B cell (primary cell): ENCODE measurements at places on chromosomes 1 and 21.
A peak's percentile ranks its signal among the peaks of the same experiment; 100 is the strongest.

GRCh38 chr1:64675718-64676345 lies 69.0 kb upstream of the RAVER2 start:
- H3K27ac ChIP-seq: no peak overlapping the region
- no peaks in the 10 kb centered on the region for H3K36me3 ChIP-seq
- no peaks in the 10 kb centered on the region for H3K27me3 ChIP-seq
- no peak overlapping the region for H3K4me3 ChIP-seq
- DNase-seq: peak; percentile 7

- no peaks in the 10 kb centered on the region for H3K36me3 ChIP-seq
- no peaks in the 10 kb centered on the region for H3K4me1 ChIP-seq
- H3K4me3 ChIP-seq: no peak overlapping the region
- H3K27ac ChIP-seq: no peak overlapping the region
Measured at GRCh38 chr1:62429581-62429980, 7.3 kb upstream of the USP1 start.

- H3K27me3 ChIP-seq: no peaks in the 10 kb centered on the region
- peak; percentile 29 for DNase-seq
- no peaks in the 10 kb centered on the region for H3K36me3 ChIP-seq
- no peaks in the 10 kb centered on the region for H3K4me1 ChIP-seq
- no peak overlapping the region for H3K27ac ChIP-seq
Measured at GRCh38 chr1:241485554-241485992, 34.0 kb downstream of the FH start.

DNA sequence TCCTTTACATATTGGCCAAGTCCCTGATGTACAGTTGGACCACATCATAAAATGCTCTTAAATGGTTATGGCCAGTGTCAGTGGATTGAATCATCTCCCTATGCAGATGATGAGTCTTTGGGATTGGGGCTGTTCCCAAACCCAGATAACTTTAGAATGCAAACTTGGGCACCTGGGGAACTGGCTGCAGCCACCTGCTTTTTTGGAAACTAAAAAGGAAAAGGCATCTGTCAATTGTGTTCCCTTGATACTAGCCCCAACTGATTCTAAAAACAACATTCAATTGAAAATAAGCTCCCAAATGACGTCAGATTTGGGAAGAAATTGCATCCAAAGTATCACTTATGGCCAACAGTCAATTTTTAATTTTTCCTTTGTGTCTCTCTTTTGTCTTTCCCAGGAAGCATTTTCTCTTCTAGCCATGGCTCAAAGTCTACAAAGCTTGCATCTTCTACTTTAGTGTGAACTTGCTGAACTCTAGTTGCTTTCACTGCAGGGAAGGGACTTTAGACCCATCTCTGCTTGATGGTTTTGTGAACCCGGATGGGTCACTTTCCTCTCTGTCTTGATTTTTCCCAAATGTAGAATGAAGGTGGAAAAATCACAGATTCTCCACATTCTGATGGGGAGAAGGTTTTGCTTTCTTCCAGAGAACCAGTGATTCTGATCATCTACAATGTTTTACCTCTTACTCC lies 402.3 kb upstream of the USP24 start:
- no peaks in the 10 kb centered on the region for H3K27me3 ChIP-seq
- DNase-seq: no peak
- H3K4me1 ChIP-seq: no peaks in the 10 kb centered on the region
- no peaks in the 10 kb centered on the region for H3K36me3 ChIP-seq
- H3K4me3 ChIP-seq: no peak overlapping the region

DNA sequence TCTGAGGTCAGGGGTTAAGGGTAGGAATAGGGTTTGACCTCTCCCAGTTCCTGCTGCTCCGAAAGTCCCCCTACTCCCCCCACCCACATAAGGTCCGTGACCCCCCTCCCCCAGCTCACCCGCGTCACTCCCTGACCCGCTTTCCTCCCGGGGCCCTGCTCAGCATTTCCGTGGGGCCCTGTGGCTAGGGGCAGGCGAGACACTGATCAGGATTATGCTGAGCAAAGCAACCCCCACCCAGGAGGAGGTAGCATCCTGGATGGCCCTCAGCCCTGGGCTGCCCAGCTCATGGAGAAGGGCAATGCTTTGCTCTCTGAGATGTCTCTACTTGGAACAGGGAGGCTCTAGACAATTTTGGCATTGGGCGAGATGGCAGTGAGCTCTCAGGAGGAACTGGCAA lies 3.7 kb downstream of the RORC start:
- no peaks in the 10 kb centered on the region for H3K27me3 ChIP-seq
- no peak overlapping the region for H3K4me3 ChIP-seq
- no peak for DNase-seq
- H3K36me3 ChIP-seq: no peaks in the 10 kb centered on the region
- peaks cover 7% of the 10 kb centered on the region for H3K4me1 ChIP-seq

GRCh38 chr1:232486454-232487207 lies 143.3 kb downstream of the SIPA1L2 start:
- H3K27ac ChIP-seq: no peak overlapping the region
- no peaks in the 10 kb centered on the region for H3K36me3 ChIP-seq
- H3K4me3 ChIP-seq: no peak overlapping the region
- no peaks in the 10 kb centered on the region for H3K27me3 ChIP-seq
- no peak for DNase-seq

DNA sequence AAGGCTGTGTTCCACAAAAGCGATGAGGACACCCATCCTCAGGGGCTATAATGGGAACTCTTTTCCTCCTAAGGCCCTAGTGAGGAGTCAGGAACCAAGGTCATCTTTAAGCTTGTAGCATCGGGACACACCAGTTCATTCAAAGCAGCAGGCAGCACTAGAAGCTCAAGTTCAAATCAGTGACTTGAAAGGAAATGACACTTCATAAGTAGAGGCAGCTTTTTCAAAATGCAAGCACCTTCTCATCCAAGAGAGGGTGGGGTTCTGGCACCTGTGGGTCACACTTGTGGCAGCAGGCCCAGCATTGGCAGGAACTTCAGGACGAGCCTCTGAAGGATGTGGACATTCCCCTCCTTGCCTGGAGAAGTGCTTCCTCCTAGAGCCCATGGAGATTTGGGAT lies 496.3 kb downstream of the KIF26B start:
- H3K36me3 ChIP-seq: no peaks in the 10 kb centered on the region
- no peaks in the 10 kb centered on the region for H3K27me3 ChIP-seq
- H3K27ac ChIP-seq: no peak overlapping the region
- H3K4me3 ChIP-seq: no peak overlapping the region
- no peak for DNase-seq

- peak; percentile 33 for DNase-seq
- no peaks in the 10 kb centered on the region for H3K27me3 ChIP-seq
- H3K27ac ChIP-seq: no peak overlapping the region
Measured at GRCh38 chr1:108114033-108114599, 86.0 kb downstream of the SLC25A24 start.

- H3K27ac ChIP-seq: no peak overlapping the region
- peaks cover 15% of the 10 kb centered on the region for H3K4me1 ChIP-seq
- H3K4me3 ChIP-seq: no peak overlapping the region
- no peaks in the 10 kb centered on the region for H3K27me3 ChIP-seq
Measured at GRCh38 chr21:43333298-43334062, 93.5 kb downstream of the SIK1 start.

DNA sequence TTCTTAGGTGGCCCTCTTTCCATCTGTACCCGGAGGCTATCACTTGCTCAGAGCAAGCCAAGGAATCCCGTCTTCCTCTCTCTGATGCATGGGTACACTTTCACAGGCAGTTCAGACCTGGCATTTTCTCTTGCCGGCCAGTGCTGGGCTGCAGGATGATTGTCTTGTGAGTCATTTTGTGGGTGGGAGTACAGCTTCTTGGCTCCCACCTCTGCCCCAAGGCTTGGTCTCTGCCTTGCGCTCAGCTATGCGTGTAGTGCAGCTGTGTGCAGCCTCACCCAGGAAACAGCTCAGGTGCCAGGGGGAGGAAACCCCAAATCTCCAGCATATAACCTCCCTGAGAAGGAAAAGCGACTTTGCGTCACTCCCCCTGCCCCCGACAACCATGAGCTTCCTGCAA lies 3.9 kb upstream of the AJAP1 start:
- peaks cover 7% of the 10 kb centered on the region for H3K4me1 ChIP-seq
- H3K4me3 ChIP-seq: no peak overlapping the region
- no peaks in the 10 kb centered on the region for H3K36me3 ChIP-seq
- H3K27ac ChIP-seq: no peak overlapping the region
- no peak for DNase-seq
- peaks cover 14% of the 10 kb centered on the region for H3K27me3 ChIP-seq

DNA sequence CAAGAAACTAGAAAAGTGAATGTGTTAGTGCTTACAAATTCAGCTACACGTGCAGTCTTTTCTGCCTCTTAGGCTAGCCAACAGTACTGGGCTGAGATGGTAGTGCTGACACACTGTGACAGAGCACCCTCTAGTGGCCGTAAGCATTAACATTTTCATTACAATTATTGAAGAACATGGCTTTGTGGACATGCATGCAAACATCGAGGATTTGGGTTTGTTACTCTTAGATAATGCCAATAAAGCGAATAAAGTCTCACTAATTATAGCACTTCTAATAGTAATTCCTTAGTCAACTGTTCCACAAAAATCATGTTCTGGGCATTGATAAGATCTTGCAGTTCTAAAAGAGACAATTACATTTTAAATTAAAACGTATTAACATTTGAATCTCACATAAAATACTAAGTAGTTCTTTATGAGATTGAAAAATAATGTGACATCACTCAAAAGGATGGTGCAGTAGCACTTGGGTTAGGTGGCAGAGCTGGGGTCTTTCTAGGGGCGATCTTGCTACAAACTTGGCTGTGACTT lies 47.1 kb downstream of the MYSM1 start:
- H3K27ac ChIP-seq: no peak overlapping the region
- H3K4me3 ChIP-seq: no peak overlapping the region
- peaks cover 15% of the 10 kb centered on the region for H3K36me3 ChIP-seq
- DNase-seq: peak; percentile 75
- no peaks in the 10 kb centered on the region for H3K27me3 ChIP-seq

- no peaks in the 10 kb centered on the region for H3K27me3 ChIP-seq
- no peaks in the 10 kb centered on the region for H3K4me1 ChIP-seq
- H3K4me3 ChIP-seq: no peak overlapping the region
- no peaks in the 10 kb centered on the region for H3K36me3 ChIP-seq
Measured at GRCh38 chr1:162976628-162977027, 92.5 kb upstream of the RGS4 start.

DNA sequence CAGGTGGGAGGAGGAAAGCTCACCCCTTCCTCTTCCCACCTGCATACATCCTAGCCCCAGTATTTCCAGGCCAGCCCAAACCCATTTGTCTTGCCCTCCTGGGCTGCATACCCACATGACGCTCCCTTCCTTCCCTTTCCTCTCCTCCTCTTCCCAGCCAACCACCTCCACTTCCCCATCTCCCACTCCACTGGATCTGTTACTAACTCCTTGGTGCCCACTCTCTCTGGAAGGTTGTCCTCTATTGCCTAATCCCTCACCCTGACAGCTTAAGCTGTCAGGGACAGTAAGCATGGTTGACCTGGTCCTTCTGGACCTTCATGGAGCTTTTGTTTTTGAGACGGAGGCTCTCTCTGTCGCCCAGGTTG lies 23.0 kb upstream of the SYNC start:
- H3K27me3 ChIP-seq: peaks cover 9% of the 10 kb centered on the region
- no peak for DNase-seq
- H3K4me3 ChIP-seq: no peak overlapping the region

DNA sequence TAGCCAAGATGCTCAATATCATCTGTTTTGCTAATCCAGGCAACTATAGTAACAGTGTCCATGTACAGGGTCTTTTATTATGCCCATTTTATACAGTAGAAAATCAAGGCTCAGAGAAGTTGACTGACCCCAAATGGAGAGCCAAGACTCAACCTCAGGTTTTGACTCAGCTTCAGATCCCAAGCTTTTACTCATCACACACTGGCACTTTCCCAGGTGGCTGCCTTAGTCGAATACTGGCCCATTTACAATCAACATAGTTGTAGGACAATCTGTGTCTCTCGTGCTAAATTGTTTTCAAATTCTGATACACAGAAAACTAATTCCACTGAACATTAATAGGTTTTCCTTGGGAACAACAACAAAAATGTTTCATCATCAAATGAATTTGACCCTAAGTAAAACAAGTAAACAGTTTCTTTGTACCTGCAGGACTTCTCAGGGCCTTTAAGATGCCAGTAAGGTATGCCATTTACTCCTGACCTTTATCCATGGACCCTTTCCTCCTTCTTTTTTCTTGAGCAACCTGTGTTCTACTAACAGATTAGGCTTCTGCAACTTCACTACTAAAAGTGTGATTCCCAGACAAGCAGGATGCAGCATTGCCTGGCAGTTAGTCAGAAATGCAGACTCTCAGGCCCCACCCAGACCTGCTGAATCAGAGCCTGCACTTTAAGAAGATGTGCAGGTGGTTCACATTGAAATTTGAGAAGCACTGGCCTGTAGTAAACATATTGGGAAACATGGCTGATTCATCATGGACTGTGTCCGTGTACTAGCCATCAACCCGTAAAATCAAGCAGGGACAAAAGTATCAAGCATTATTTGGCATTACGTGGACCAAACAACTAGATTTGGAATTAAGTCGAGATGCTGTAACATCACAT lies 128.8 kb downstream of the RRAGC start:
- H3K36me3 ChIP-seq: no peaks in the 10 kb centered on the region
- no peaks in the 10 kb centered on the region for H3K4me1 ChIP-seq
- no peak for DNase-seq

GRCh38 chr1:215647738-215648137 lies 80.6 kb downstream of the KCTD3 start:
- no peak overlapping the region for H3K27ac ChIP-seq
- H3K36me3 ChIP-seq: no peaks in the 10 kb centered on the region
- no peak overlapping the region for H3K4me3 ChIP-seq
- no peaks in the 10 kb centered on the region for H3K27me3 ChIP-seq
- no peak for DNase-seq
- H3K4me1 ChIP-seq: no peaks in the 10 kb centered on the region
